Small intestine (tissue), 16 donors: ENCODE measurements at places on chromosomes 1 and 21.

DNA sequence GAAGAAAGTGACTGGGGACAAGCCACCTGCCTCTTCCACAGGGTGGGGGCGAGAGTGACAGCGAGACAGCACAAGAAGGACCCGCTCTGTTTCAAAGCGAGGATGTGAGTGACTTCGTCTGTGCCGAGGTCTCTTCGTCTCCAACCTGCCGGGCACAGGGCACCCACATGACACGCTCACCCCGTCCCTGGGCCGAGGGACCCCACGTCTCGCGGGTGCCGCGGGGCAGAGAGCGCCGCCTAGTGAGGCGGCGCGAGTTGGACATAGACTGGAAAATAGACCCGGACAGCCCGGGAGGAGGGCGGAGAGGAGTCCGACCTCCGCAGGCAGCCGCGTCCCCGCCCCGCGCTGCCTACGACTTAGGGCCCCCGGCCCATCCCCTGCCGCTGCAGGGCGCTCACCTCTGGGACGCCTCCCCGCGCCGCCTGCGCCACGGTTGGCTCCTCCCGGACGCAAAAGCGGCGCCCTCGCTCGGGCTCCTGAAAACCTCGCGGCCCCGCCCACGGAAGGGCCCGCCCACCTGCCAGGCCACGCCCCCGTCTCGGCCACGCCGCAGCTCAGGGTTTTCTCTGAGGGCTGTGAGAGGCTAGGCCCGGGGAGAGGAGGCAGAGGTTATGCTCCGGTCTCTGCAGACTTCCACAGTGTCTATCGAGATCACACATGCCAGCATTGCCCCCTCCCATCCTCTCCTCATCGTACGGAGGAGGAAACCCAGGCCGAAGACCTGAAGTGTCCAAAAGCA, at the start of gene TLR5:
TSS of gene TLR5 (minus strand) at position 454 of the 742 bp plus-strand sequence. CDS start 30,217 bp downstream, outside the sequence.
- H3K27ac ChIP-seq, result peak within 1 kb of the TSS; percentile 58
- H3K36me3 ChIP-seq, result no peaks in the 10 kb centered on the region
- DNase-seq, result peak; percentile 93
- no peaks in the 10 kb centered on the region for H3K27me3 ChIP-seq

GRCh38 chr1:201884425-201884824, 4.3 kb upstream of the SHISA4 start:
- no peaks in the 10 kb centered on the region for H3K4me1 ChIP-seq

DNA sequence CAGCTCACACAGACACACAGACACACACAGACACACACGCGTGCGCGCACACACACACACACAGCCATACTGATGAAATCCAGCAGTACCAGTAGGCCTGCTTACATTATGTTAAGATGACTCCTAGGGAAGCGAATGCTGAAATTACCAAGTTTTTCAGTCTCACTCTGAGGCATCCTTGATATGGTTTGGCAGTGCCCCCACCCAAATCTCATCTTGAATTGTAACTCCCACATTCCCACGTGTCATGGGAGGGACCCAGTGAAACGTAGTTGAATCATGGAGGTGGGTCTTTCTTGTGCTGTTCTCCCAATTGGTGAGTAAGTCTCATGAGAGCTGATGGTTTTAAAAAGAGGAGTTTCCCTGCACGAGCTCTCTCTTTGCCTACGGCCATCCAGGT, 64.1 kb downstream of the TIAM1 start:
- H3K27ac ChIP-seq, result no peak overlapping the region
- no peaks in the 10 kb centered on the region for H3K36me3 ChIP-seq
- no peak overlapping the region for H3K4me3 ChIP-seq
- no peaks in the 10 kb centered on the region for H3K27me3 ChIP-seq

DNA sequence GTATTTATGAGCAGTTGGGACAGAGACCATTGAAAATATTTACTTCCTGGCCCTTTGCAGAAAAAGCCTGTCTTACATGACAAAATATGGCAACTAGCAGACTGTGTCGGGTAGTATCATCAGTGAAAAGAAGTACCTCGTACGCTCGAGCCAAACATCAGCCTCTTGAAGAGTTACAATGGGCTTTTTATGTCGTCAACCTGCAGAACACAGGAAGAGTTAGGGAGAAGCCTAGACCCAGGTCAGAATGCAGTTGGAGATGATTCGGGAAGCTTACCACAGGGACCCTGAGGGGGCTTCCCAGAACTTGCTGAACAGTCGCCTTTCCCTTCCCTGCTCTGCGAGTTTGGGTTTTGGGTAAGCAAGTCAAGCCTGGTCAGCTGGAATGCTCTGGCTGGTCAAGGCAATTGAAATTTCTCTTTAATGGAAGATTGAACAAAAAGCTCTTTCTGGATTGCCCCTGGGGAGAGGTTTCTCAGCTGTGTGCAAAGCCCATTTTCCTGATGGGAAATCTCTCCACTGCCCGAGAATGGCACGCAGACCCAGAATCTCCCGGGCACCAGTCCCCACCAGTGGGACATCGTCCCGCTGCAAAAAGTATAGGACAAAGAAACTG, 263.6 kb upstream of the TMEM51 start:
- no peak for DNase-seq
- no peaks in the 10 kb centered on the region for H3K27me3 ChIP-seq
- H3K36me3 ChIP-seq, result no peaks in the 10 kb centered on the region
- H3K4me1 ChIP-seq, result peaks cover 3% of the 10 kb centered on the region

DNA sequence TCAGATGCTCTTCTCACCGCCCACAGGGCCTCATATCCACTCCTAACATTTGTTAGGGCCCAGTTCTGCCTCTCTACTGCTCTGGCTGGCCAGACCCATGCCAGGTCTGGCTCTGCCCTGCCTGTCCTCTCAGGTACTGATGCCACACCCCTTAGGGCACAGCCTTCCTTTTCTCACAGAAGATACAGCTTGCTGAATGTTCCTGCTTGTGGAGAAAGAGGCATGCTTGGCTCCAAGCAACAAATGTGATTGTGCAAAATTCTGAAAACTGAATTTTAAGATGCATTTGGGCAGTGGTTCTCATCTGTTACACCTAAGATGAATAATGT, 178.1 kb downstream of the TGFBR3 start:
- H3K27ac ChIP-seq, result no peak overlapping the region
- no peaks in the 10 kb centered on the region for H3K27me3 ChIP-seq
- no peaks in the 10 kb centered on the region for H3K4me1 ChIP-seq
- H3K36me3 ChIP-seq, result no peaks in the 10 kb centered on the region
- DNase-seq, result no peak

DNA sequence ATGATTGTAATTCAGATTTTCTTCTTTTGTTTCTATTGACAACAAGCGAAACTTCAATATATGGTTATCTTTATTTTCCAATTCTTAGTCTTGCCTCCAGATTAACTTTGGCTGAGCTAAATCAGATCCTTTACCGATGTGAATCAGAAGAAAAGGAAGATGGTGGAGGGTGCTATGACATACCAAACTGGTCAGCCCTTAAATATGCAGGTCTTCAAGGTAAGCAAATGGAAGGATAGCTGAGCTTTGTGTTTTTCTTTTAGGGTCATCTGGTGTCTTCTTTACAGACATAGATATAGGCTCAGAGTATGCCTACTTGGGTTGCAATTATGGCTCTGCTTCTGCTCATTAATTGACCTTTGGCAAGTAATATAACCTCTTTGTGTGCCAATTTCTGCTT, 37.7 kb downstream of the AGL start:
- no peaks in the 10 kb centered on the region for H3K4me1 ChIP-seq
- H3K36me3 ChIP-seq, result peaks cover 6% of the 10 kb centered on the region
- H3K4me3 ChIP-seq, result no peak overlapping the region
- DNase-seq, result no peak
- H3K27ac ChIP-seq, result no peak overlapping the region

GRCh38 chr1:246508897-246509688, 2.0 kb upstream of the SMYD3 start:
- H3K4me3 ChIP-seq, result no peak overlapping the region
- DNase-seq, result no peak
- H3K36me3 ChIP-seq, result no peaks in the 10 kb centered on the region
- no peaks in the 10 kb centered on the region for H3K27me3 ChIP-seq

DNA sequence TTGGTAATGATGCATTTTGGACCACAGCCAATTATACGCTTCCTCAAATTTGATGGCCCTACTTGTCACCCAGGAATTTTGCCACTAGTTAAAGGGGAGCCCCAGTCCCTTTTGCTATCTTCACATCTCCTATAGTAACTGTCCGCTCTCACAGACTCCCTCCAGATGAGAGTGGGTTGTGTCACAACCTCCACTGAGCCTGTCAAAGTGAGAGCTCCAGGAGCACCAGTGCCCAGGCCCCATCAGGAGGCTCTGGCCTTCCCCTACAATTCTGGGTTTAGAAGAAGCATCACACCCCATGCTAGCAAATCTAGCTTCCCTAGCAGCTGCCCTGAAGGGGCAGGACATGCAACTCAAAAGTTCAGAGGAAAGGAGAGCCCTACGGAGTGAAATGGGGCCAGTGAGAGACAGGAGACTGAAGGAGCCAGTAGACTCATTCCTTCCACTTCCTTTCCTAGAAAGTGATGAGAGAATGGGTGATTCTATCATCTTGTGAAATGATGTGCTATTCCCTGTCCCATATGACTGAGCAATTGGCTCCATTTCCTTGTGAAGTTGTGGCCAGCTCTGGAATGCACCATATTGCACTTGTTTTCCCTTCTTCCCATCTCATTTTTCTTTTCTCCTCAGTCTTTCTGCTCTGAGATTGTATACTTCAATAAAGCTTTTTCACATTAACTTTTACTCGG, 541.3 kb downstream of the DPYD start:
- no peak overlapping the region for H3K27ac ChIP-seq
- no peaks in the 10 kb centered on the region for H3K36me3 ChIP-seq
- no peak overlapping the region for H3K4me3 ChIP-seq
- no peaks in the 10 kb centered on the region for H3K27me3 ChIP-seq

DNA sequence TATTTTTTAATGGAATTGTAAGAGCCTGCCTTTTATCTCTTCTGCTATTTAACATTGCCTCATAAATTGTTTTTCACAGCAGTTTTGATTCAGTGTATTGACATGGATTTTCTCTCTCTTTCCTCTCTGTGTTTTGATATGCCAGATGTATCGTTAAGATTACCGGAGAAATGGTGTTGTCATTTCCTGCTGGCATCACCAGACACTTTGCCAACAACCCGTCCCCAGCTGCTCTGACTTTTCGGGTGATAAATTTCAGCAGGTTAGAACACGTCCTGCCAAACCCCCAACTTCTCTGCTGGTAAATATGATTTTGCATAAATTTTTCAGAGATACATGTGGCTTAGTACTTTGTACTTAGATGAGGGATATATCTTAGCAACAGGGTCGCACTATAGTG, 23.1 kb upstream of the DYNLT5 start:
- no peak overlapping the region for H3K27ac ChIP-seq
- H3K36me3 ChIP-seq, result no peaks in the 10 kb centered on the region
- no peaks in the 10 kb centered on the region for H3K4me1 ChIP-seq

DNA sequence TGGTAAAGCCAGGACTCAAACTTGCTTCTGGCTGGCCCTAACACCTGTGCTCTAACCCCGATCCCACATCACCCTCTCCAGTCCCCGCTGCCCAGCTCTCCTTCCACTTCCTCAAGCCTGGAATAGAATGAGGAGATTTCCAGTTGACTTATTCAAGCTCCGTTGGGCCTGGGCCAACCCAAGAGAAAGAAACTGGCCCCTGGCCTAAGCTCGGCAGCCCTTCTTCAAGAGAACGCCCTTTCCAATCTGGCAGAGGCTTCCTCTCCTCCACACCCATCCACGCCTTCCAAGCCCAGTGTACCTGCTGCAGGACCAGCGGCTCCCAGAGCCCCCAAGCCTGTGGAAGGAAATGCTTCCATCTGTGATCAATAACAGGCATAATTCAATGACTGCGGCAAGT, 51.9 kb downstream of the LRRN2 start:
- no peaks in the 10 kb centered on the region for H3K4me1 ChIP-seq
- no peak overlapping the region for H3K27ac ChIP-seq
- DNase-seq, result no peak
- no peaks in the 10 kb centered on the region for H3K27me3 ChIP-seq
- no peaks in the 10 kb centered on the region for H3K36me3 ChIP-seq
- H3K4me3 ChIP-seq, result no peak overlapping the region

- H3K4me1 ChIP-seq, result peaks cover 19% of the 10 kb centered on the region
- no peak for DNase-seq
- H3K4me3 ChIP-seq, result no peak overlapping the region
- H3K36me3 ChIP-seq, result no peaks in the 10 kb centered on the region
- H3K27ac ChIP-seq, result no peak overlapping the region
These were observed 9.1 kb downstream of the SMAP2 start for GRCh38 chr1:40382601-40383000.

DNA sequence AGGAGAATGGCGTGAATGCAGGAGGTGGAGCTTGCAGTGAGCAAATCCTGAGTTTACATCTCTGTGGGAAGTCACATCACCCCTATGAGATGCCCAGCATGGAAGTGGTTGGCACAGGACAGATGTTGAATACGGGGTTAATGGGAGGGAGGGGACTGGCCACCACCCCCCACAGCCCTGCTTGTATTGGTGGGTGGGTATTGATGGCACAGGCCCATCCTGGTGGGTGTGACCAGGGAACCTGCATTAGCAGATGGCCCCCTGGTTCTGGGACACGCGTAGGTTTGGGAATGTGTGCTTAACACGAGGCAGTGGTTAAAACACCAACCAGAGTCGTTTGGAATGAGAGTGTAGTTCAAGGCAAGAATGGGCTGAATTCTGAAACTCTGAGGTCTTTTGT, 117.9 kb downstream of the PRDM2 start:
- no peaks in the 10 kb centered on the region for H3K27me3 ChIP-seq
- H3K27ac ChIP-seq, result no peak overlapping the region
- no peaks in the 10 kb centered on the region for H3K4me1 ChIP-seq
- no peaks in the 10 kb centered on the region for H3K36me3 ChIP-seq
- no peak for DNase-seq

GRCh38 chr1:29119121-29119929, 4.4 kb downstream of the TMEM200B start:
- DNase-seq, result no peak
- H3K27ac ChIP-seq, result no peak overlapping the region
- peaks cover 4% of the 10 kb centered on the region for H3K4me1 ChIP-seq
- H3K4me3 ChIP-seq, result no peak overlapping the region
- H3K36me3 ChIP-seq, result no peaks in the 10 kb centered on the region

DNA sequence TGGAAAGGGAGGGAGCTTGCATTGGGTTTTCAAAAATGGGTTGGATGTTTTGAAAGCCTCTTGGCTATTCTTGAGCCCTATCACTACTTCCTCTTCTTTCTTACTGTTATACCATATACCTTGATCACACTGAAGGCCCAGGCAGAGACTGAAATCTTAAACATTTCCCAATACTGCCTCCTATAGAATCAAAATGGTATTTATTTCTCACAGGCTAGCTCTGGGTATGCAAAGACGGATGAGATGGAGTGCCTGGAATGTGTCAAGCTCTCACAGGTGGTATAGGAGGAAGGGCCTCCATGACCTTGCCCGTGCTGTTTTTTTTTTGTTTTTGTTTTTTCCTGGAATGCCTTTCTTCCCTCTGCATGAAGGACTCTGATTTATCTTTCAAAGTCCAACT, 268.4 kb upstream of the USP24 start:
- H3K36me3 ChIP-seq, result no peaks in the 10 kb centered on the region
- no peaks in the 10 kb centered on the region for H3K4me1 ChIP-seq
- H3K27ac ChIP-seq, result no peak overlapping the region
- no peak overlapping the region for H3K4me3 ChIP-seq
